NCI-H1105 (cell line): ENCODE measurements at places on chromosomes 13 and 19.

DNA sequence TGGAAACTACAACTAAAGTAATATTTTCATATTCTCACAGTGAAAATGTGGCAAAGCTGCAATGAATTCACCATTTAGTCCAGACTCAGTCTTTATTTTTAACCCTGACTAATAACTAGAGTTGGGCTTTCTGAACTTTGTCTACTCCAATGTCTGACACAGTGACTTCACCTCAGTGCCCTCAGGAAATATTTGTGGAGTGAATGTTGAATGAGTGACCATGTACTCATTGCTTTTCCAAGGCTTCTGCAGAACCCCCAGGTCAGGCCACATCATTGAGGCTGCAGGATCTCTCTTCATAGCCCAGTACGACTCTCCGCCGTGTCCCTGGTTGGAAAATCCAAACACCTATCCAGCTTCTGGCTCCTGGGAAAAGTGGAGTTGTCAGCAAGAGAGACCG is 1.8 kb downstream of the ZNF175 start:
- DNase-seq, result no peak

DNA sequence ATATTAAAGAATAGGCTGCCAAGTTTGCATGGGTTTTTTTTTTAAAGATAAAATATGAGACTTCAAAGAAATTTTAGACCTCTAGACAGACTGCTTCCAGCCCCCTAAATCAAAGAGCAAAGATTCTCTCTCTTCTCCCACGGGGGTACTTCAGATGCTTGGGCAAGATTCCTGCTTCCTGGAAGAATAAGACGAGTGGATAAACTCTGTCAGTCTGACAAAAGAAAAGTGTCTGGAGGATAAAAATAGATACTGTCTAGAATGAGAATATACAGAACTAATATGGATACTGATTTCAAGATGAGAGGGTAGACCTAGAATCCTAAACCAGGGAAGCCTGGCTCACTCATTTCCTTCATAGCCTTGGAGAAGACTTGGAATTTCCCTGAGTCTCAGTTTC is 435.1 kb downstream of the FOXO1 start:
- DNase-seq, result no peak

- no peak for DNase-seq
These were observed 238.3 kb downstream of the COG6 start for GRCh38 chr13:39893808-39894207.

DNA sequence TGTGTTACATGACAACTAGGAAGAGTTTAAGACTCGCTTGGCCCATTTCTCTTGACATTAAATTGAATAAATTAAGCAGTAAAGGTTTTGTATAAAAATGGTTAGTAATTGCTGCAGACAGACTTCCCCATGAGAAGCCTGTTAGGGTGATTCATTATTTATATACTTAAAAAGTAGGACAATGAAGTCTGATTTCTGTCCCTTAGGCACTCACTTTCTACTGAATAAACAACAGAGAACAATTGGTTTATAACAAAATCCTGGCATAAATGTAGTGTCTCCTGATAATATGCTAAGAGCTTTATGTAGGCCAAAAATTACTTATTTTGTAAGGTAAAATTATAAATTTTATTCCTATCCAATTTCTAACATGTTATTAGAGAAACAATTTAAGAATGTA is 2138.5 kb upstream of the PCDH20 start:
- no peak for DNase-seq

DNA sequence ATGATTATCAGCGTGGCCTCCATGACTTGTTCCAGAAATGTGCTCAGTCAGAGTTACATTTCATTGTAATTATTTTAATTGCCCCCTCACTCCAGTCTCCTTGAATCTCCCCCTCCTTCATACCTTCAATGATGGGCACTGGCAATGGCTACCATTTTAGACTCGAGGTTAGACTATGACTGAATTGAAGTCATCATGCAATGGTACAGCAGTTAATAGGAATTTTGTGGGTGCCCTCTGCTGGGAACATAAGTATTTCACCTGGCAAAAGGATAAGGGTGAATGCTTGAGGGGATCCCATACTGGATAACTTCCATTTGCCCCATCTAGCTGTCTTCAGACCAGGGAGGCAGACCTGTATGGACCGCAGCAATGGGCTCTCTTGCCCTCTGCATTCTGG is 32.2 kb upstream of the USP12 start:
- no peak for DNase-seq
